ENCODE measurements at places on chromosomes 16 and 17.

GRCh38 chr16:22306788-22307187 lies 9.6 kb downstream of the POLR3E start:
- no peak for DNase-seq

GRCh38 chr16:57191056-57191571 lies 5.0 kb downstream of the RSPRY1 start:
- no peak for DNase-seq

GRCh38 chr17:19445105-19445504 lies 34.1 kb downstream of the RNF112 start:
- DNase-seq: no peak

DNA sequence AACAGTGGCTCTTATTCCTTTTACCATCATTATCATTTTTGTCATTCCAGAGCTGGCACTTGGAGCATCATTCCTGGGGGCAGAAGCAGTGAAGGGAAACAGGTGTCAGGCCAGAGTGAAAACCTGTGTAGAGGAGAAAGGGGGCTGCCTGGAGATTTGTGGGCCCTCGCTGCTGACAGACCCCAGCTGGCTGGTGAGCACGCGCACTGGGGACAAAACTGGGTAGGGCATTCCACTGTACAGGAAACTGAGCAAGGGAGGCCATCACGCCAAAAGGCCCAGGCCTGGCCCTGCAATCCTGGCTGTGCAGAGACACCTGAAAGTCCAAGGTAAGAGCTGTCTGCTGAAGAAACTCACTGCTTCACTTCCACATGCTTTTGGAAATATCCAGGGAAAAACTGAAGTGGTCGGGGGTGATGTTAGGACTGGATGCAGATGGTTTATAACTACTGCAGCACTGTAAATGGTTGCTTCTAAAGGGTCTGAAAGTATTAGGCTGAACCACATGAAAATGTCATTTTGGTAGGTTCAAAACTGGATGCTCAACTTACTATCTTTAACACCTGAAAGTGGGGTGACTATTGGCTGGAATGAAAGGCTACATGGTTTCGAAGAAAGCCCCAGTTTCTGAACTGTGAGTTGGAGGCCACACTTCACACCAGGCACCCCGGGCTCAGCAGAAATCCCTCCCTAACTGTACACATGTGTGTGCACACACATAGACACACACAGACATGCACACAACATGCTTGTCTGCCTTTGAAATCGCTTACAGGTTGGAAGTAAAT lies 225.0 kb downstream of the C16orf78 start:
- no peak for DNase-seq

GRCh38 chr16:2370721-2371120 lies 30.2 kb upstream of the ABCA3 start:
- DNase-seq: no peak

GRCh38 chr17:72996791-72997190 lies 95.7 kb downstream of the SLC39A11 start:
- DNase-seq: no peak

- DNase-seq: no peak
Observed at GRCh38 chr16:86050591-86051367, 151.8 kb downstream of the IRF8 start.

GRCh38 chr17:65664266-65664665 lies 102.8 kb upstream of the AXIN2 start:
- DNase-seq: no peak

- DNase-seq: peak; percentile 27
Observed at GRCh38 chr17:17104494-17104893, 62.2 kb downstream of the MPRIP start.

DNA sequence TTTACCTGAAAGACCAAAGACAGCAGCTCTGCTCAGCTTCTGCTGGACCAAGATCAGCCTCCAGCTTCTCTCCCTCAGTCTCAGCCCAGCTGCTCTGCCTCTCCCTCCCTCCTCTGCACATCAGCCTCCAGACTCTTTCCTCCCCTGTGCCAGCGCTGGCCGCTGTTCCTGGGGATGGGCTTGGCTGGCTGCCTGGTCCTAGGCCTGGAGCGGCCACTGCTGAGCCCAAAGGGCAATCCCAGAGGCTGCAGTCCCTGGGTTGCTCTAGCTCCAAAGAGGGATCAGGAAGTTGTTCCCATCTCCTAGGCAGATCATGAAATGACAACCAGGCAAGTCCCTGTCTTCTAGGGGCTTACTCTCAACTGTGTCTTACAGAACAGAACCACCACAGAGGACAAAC lies 31.3 kb downstream of the DCUN1D3 start:
- DNase-seq: peak; percentile 18

DNA sequence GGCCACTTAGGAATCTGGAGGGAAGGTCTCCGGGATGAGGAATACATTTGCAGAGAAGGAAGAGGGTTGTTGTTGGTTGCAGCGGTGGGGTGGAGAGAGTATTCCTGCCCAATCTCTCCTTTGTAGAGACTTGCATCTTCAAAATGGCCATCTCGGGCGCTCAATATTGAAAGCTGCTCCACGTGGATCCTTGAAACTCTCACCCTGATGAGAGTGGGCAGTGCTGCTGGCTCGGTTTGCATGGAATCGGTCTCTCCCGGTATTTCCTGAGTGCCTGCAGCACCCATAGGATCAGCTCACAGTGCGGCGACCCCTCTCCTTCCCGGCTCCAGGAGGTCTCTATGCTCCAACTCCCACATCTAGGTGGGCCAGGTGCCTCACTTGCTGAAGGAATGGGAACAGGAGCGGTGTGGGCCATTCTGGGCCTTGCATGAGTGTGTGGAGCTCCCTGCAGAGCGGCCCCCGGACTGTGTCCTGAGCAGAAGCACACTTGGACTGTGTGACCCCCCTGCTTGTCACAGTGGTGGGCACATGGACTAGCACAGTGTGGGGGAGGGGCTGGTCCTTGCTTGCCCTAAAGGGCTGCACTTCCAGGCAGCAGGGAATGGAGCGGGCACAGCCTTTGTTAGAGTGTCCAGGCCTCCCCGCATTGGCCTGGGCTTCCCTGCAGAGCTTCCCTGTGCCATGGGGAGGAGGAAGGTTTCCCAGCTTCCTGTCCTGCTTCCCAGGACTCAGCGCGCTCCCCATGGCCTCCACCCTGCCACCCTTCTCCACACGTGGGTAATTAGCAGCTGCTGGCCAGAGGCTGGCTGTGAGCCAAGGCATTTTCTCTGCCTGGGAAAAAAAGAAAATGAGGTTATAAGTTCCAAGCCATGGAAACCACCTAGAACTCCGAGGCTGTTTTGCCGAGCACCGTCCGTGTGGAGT lies 139.3 kb downstream of the IRF8 start:
- DNase-seq: no peak

- DNase-seq: no peak
Observed at GRCh38 chr17:499951-500461, 147.4 kb upstream of the RPH3AL start.

GRCh38 chr17:31488264-31488981 lies 96.9 kb downstream of the RAB11FIP4 start:
- no peak for DNase-seq

GRCh38 chr17:33716957-33717356 lies 423.9 kb upstream of the ASIC2 start:
- DNase-seq: no peak

- DNase-seq: no peak
Observed at GRCh38 chr16:87823181-87823929, 46.0 kb downstream of the SLC7A5 start.

DNA sequence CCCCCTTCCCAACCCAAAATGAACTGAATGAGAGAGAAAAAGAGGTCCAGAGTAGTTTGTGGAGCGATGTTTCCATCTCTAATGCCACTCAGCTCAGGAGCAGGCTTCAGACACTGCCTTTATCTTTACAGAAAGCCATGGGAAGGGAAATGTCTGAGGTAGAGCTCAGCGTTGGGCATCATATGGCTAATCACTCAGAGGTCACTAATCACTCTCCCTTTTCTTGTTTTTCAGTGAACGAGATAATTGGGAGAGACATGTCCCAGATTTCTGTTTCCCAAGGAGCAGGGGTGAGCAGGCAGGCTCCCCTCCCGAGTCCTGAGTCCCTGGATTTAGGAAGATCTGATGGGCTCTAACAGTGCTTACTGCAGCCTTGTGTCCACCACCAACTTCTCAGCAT lies 9.8 kb downstream of the ESRP2 start:
- no peak for DNase-seq

DNA sequence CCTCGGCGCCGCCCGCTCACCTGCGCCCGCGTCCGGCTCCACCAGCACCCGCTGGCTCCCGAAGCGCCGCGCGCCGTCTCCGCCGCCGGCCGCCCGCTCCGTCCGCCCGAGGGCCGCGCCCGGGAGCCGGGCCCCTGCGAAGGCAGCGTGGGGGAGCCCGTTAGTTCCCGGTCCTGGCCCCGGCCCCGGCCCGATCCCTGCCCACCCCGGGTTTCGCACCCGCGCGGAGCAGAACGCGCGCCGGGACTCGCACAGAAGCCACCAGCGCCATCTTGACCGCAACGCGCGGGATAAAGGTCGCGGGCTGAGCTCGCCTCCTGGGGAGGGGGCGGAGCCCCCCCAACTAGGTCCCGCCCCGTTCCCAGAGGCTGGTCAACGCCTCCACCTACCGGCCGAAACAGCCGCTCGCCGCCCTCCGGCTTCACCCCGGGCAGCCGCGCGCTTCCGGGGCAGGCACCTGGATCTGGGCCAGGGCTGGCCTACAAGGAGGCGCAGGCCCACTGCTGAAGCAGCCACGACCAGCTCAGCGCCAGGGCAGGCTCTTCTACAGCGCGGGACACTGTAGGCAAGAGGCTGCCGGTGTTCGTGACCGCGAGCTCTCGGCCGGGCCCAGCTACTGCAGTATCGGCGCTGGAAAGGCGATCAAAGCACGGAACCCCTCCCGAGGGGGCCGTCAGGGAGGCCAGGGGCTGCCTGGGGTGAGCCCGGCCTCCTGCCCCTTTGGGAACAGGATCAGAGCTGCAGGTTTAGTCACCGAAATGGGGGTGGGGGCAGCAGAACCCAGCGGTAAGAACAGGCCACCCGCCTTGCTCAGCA lies at the start of gene ECI1:
TSS of gene ECI1 (minus strand) at position 292 of the 816 bp plus-strand sequence. CDS start at position 271, 21 bp downstream.
- peak; percentile 94 for DNase-seq

- DNase-seq: no peak
Observed at GRCh38 chr17:5014357-5014756, 16.6 kb downstream of the KIF1C start.

GRCh38 chr16:69745232-69745612 lies 9.5 kb downstream of the NOB1 start:
- no peak for DNase-seq

DNA sequence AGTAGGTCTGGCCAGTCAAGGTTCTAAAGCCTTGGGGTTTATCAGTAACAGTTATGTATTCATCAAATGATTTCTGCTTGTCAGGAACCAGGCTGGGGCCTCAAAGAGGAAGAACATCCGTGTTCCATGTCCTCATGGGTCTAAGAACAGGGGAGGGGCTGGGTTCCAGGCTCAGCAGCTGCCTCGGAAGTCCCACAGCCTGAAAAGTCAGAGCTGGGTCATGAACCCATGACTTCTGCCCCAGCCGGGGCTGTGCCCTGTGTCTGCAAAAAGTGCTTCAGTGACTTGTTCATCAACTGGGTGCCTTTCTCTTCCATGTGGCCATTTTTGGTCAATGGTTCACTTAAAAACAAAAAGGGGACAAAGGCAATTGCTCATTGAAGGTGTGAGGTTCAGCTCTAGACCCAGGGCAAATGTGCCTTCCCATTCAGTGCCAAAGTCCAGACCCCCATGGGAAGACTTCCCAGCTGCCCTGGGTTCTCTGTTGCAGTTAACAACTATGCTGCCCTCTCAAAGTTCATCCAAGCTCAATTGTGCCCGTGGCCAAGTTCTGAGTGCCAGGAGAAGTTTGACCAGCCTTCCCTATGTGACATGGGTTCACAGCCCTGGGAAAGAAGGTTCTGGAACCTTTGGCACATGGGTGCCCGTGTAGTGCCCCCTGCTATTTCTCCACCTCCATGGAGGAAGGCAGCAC lies 18.5 kb downstream of the TBKBP1 start:
- DNase-seq: no peak

DNA sequence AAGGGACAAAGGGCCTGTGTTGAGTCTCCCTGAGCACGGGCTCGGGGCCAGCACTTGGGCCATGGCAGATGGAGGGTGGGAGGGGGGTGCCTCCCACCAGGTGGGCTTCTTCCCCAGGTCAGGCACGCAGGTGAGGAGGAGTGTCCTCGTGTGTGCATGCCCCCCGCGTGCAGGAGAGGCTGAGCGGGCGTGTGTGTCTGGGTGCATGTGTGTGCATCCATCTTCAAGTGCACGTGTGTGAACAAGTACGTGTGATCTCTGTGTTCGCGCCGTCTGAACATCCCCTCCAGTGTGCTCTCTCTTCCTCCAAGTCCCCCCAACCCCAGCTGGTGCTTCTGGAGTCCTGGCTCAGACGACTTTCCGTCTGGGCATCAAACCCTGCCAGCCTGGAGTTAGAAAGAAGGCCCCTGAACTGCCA lies 2.7 kb upstream of the ZG16B start:
- DNase-seq: no peak

DNA sequence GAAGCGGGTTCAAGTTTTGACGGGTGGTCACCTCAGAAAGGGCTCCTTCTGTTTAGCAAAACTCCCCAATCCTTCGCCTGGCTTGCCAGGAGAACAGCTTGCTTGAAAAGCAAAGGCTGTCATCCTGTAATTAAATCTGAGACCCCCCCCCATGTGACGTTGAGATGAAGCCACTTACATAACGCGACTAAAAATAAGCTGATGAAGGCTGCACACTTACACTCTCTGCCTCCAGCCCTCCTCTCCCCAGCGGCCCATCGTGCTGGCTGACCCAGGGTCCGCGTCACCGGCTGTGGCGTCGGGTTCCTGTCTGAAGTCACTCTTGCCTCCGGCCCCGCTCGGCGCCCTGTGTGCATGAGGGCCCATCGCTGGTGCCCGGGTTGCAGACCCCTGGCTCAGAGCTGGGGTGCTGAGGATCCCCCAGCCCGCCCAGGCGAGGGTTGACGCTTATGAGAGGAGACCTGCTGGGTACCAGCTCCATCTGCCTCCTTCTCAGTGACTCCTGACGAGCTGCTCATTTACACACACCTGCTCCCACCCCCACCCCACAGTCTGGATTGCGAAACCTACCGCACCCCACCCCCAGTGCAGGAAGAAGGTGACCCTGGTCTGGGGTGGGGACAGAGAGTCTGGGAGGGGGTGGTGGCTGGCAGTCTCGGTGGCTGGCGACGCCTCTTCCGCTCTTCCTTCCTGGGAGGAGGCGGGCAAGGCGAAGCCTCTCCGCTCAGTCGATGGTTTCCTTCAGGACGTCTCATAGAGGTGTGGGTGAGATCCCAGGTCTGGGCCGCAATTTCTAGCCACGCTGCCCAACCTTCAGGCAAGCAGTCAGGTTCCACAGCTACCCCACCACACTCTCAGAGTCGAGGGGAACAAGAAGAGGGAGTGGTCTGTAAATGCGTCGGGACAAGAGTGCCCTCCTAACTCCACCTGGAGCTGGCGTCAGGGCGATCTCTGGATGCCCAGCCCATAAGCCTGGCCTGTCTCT lies 3.1 kb upstream of the BAIAP2 start:
- no peak for DNase-seq

Measured in hypothalamus (tissue), 51 donors.